ENCODE measurements at places on chromosomes 1 and 21.
A peak's percentile ranks its signal among the peaks of the same experiment; 100 is the strongest.

DNA sequence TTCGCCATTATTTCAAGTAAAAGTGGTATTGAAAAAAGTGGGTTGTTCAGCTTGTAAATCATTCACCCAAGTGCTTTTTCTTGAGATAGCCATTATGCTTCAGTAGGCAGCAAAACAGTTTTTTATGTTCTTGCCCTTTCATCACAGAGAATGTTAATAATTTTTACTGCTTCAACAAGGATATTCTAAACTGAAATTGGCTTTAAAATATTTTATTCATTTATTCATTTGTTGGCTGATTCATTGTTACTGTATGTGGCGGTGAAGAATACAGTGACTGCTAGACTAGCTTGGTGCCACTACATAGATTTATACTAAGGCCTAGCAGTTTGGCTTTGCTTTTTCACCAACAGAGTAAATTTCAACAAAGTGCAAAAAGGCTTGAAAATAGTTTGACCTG lies 121.5 kb downstream of the OLFML2B start:
- no peak for DNase-seq

- no peak for DNase-seq
Measured at GRCh38 chr1:205500240-205501233, 3.9 kb upstream of the CDK18 start.

- no peak for DNase-seq
Measured at GRCh38 chr1:200973937-200974657, 49.4 kb downstream of the KIF21B start.

GRCh38 chr21:42614396-42614795 lies 39.0 kb upstream of the PDE9A start:
- DNase-seq = no peak

DNA sequence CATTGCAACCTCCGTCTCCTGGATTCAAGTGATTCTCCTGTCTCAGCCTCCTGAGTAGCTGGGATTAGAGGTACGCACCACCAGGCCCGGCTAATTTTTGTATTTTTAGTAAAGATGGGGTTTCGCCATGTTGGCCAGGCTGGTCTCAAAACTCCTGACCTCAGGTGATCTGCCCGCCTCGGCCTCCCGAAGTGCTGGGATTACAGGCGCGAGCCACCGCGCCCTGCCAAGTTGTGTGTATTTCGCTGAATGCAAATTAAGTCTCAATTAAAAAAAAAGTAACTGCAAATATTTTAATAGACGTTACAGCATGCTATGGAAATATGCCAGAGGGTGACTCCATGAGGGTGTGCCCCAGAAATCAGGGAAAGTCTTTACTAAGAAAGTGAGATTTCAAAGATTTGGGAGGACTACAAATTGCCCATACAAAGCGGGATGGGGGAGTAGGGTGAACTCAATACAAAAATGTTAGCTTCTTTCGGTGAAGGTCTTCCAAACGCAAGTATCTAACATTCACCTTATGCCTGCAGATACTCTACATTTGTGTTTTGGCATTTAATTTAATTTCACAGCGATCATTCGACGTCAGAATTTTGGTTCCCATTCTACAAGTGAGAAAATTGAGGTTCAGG lies 85.6 kb downstream of the NKAIN1 start:
- DNase-seq = no peak

- DNase-seq = no peak
Measured at GRCh38 chr1:30319765-30320580, 403.4 kb downstream of the MATN1 start.

DNA sequence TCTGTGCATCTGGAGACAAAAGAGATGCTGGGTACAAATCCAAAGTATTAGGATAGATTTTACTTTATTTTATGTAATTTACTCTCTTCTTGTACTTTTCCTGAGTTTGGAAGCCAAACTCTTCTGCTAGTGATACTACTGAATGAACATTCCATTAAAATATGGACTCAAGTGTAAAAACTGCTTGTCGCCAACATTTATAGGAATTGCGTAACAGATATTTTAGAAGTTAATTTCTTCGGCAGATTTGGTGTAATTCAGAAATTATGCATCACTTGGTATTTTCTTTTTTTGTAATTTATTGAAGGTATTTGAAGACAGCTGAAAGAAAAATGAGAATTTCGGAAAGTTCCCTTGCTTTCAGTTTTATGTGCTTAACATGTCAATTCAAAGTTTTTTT lies 137.0 kb downstream of the RABGAP1L start:
- no peak for DNase-seq

DNA sequence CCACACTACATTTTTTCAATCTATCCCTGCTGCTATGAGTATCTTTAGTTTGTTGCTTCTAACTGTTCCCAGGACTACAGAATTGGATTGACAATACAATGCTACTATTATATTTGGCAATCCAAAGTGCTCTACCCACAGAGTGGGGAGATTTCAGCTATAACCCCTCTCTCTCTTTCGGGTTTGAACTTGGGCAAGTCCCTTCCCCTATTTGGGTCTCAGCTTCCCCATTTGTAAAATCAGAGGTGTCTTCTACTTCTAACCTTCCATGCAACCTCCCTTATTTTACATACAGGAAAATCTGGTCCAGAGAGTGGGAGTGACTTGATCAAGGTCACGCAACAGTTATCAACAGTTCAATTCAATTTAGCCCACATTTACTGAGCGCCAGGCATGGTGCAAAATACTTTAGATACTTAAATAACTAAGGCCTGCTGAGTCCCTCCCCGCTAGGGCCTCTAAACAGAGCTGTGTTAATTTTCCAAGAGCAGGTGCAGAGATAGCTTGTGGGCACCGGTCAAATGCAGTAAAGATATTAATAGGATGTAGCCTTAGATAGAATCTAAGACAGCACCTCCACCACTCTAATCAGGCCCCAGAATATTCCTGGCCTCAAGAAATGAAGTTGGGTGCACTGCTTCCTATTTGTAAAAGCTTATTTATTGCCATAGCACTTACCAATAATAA lies 9.4 kb upstream of the GPX7 start:
- DNase-seq = no peak

DNA sequence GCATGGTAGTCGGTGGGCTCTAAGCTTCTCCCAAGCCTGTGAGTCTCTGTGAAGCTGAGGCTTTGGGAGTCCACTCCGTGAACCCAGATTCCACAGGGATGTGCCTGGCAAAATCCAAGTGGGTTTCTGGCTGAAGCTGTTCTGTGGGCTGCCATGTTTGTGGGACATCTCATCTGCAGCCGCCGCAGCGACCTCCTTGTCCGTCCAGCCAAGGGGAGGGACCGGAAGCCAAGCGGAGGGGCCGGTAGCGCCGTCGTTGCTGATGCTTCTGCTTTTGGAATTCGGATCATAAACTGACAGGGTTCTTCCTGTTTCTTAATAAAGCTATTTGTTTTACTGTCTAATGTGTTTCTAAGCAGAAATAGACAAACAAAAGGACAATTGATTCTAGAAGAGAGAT lies 13.3 kb downstream of the KIF26B start:
- DNase-seq = no peak

GRCh38 chr1:192443616-192444015 lies 126.8 kb downstream of the RGS21 start:
- no peak for DNase-seq

DNA sequence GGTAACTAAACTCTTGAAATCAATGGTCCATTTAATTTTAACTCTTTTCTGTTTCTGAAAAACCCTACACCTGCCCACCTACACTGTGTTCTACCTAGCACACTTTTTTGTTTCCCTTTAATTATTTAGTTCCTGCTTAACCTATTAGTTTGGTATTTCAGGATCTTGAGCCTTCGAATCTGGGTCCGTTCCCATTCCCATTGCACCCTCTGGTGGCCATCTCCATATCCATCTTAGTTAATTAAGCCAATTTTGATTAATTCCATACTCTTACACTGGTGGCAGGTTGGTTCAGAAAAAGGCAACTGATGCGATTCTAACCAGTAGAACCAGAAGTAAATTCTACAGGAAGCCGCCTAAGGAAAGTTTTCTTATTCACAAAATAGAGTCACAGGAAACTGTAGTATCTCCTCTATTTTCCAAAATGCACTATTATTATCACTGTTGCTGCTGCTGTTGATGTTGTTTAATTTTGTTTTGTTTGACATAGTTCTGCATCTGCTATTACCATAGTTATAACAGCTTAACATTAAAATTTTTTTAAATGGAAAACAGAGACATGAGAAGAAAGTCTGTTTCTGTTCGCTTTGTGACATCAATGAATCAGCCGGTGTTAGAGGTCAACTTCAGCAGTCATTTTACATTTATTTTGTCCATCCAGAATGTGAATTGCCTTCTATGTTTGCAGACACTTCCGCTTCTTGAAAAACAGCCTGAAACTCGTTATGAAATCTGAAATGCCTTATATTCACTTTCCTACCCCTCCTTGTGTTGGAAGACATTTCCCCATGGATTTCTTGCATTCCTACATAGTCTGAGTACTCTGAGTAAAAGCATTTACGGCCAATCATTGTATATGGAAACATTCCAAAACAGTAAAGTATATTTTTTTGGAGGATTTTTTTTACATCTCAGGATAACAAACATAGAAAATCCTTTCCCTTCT lies 115.5 kb upstream of the NCAM2 start:
- DNase-seq = peak; percentile 15

DNA sequence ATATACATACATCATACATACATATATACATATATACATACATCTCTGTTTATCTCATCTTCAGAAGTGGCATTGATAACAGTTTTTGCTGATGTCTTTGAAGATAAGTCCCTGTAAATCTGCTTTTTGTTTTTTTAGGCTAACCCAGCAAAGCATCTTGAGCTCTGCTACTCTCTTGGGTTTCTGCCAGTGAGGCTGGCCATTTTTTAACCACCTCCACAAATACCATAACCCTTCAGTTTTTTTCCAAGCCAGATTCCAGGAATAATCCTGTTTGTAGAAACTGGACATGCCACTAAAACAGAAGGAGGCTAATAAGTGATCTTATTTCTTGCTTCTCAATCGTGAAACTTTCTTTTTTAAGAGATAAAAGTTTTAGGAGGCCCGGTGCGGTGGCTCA lies 21.6 kb downstream of the SDHC start:
- no peak for DNase-seq

DNA sequence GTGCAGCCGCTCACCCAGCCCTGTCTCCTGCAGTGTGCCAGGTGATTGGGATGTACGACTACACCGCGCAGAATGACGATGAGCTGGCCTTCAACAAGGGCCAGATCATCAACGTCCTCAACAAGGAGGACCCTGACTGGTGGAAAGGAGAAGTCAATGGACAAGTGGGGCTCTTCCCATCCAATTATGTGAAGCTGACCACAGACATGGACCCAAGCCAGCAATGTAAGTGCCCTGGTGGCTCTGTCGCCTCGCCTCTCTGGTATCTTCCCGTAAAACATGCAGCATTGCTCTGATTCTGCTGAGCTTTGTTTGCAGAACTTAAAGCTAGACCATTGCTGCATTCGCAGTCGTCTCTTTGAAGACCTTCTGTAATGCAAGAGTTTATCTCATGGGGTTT lies 79.2 kb downstream of the ATP5PO start:
- DNase-seq = no peak

DNA sequence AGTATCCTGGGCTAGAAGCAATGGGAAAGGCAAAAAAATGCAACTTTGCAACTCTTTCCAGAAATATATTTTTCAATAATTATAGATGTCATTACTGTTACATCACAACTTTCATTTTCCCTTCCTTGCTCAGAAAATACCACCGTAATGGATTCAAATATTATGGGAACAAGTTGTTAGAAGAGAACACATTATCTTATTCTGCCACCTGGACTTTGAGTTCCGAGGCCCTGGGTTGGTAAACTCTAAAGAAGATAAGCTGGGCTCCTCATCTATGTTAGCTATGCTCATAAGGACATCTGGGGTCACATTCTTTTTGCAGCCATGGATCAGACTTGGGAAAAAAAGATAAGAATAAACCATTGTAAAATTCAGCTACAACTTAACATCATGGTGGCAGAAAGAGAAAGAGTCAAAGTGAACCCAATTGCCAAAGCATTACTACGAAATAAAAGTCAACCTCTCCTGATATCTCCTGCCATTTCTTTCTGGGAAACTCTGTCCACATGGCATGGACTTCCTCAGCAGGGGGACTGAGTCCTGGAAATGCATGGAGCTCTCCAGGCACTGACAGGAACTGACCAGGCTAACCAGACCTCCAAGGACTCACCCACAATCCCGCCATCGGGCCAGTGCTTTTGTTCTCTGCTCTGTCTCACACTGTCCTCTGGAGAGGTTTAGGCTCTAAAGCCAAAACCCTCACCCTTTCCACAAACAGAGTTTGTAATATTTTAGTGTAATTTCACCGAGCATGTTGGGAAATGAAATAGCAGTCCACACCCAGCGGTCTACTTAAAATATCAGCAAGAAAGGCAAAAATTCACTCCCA lies 499.1 kb upstream of the RUNX1 start:
- peak; percentile 23 for DNase-seq

DNA sequence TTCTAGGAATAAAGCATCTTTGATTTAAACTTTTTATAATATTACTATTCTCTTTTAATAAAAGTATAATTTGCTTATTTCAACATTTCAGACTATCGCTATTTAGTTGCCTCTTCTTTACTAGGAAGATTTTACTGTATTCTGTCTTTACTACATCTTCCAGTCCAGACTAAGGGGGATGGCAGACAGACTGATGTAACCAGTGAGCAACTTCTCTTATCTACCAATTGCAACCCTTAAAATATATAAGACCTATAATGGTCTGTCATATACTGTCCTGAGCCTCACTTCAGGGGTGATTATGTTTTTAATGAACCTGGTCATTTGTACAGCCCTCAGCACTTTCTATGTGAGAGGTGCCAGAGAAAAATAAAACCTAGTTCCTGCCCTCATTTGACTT lies 87.0 kb downstream of the UBE2U start:
- DNase-seq = no peak

DNA sequence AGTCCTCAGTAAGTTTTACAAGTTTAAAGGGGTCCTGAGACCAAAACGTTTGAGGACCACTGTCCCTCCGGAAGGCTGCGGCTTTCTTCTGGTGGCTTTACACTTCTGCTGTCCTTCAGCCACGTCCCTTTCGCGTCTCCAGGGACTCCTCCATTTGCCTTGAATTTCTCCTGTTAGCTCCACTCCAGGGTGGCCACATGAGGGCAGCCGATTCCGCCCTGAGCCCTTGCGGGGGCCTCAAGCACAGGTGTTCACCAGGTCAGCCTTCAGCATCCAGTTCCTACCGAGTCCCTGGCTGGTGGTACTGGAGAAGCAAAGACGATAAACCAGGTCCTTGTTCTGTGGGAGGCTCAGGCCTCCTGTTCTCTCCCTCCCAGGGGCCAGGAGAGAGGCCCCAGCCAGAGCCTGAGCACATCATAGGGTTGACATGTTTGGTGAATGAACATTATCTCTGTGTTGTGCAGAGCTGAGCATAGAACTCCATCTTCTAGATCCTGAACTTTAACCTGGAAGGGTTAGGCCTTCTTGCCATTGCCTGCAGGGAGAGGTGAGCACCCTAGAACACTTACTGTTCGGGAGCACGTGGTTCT lies 27.4 kb upstream of the COQ8A start:
- peak; percentile 91 for DNase-seq

GRCh38 chr1:203173566-203173965 lies 2.1 kb downstream of the MYBPH start:
- DNase-seq = no peak

- DNase-seq = no peak
Measured at GRCh38 chr1:206653715-206654459, 18.6 kb downstream of the DYRK3 start.

DNA sequence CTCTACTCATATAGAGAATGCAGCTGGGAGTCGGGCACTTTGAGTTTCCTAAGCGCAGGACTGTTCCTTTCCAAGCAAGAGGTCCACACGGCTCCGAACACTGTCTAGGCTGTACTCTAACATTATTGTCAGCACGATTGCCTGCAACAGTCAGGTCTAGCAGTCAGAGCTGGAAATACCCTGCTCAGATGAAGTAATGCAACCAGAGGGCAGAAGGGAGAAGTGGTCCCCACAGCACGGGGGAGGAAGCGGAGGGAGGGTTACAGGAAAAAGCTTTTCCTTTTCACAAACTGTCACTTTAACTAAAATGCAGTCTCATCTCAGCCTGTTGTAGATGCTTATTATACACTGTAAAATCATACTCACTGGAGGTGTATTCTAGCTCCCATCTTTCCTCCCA lies 98.9 kb upstream of the SLC44A3 start:
- DNase-seq = no peak

Data from HuH-7 (cell line).